ENCODE measurements at places on chromosomes 5 and 9.

- DNase-seq = no peak
These were observed 21.8 kb downstream of the GRIN3A start for GRCh38 chr9:101716629-101717028.

DNA sequence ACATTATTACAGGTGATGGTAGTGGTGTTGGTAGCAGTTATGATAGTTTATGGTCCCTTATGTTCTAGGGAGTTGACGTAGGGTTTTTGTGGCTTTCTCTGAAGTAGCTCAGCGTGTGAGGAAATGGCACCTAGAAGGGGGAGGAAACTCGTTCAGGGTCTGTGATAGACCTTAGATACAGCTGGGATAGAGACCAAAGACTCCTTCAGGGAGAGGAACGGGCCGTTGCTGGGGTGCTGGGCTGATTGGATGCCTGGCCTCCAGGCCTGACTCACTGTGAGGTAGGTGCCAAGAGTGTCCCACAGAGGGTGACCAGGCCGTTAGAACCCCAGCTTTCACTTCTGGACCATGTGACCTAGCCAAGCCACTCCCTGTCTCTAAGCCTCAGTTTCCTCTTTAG lies 96.6 kb downstream of the DAB2IP start:
- DNase-seq = no peak

- DNase-seq = no peak
These were observed 1.0 kb upstream of the TRPM3 start for GRCh38 chr9:71122421-71122820.

DNA sequence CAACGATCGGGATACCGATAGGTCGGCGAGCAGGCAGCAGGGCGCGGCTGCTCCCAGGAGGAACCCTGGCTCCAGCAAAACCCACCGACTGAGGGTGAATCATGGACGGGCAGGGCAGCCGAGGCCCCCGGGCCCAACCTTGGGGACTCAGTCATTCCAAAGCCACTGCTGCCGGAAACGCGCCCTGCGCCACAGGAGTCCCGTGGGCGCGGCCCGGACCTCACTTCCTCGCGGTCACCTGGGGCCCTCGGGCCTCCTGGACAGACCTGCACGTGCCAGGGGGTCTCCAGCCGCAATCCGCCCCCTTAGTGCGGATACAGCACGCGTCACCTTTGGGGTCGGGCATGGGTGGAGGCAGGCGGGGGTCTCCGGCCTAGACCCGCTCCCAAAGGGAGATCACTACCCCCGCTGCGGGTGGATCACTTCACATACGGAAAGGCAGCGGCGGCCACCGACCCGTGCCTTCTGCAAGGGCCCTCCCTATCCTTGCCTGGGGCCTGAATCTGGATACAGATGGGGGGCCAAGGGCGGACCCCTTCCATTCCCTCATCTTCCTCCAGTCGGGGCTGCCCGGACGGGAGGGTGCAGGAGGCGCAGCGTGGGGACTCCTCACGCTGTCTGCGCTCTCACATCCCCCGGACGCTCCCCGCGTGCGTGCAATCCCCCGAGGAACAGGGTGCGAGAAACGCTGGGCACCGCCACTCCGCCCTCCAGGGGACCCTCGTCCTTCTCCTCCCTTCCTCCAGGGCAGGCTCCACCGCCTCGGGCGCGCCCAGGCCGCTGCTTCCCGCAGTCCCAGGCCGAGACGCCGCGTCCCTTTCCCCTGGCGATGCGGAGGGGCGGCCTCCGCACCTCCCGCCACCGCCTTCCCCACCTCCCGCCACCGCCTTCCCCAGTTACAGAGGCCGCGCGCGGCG lies 586 bp downstream of the TXN start:
- DNase-seq = no peak

DNA sequence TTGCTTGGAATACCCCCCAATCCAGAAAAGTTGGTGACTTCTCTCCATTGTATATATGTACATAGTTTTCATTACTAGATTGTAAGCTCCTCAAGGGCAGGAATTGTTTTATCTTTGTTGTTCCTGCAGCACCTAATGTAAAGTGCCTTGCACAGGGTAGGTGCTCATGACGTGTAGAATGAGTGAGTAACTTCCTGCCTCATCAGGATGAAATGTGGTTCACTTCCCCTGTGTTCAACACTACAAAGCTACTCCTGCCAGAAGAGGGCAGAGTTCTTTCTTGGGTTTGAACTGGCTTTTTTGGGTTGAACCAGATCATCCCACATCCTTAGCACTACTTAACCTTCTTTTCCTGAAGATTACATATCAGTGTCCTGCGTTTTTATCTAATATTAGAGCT lies 23.9 kb downstream of the GTF3C4 start:
- DNase-seq = no peak

GRCh38 chr5:54696931-54697330 lies 179.4 kb downstream of the SNX18 start:
- no peak for DNase-seq

Data from GOT3 (cell line).